SW 1271 (cell line): ENCODE measurements at places on chromosomes 7 and 10.

DNA sequence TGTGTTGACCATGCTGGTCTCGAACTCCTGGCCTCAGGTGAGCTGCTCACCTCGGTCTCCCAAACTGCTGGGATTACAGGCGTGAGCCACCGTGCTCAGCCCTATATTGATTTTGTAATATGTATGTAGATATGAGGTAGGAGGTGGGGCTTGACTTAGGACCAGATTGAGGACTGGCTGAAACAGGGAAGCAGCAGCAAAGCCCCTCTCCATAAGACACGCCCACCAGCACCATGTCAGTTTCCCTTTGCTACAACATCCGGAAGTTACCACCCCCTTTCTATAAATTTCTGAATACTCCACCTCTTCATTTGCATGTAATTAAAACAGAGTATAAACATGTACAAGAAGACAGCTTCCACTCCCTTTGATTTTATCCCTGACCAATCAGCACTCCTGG is 47.9 kb upstream of the MYL10 start:
- DNase-seq = no peak

DNA sequence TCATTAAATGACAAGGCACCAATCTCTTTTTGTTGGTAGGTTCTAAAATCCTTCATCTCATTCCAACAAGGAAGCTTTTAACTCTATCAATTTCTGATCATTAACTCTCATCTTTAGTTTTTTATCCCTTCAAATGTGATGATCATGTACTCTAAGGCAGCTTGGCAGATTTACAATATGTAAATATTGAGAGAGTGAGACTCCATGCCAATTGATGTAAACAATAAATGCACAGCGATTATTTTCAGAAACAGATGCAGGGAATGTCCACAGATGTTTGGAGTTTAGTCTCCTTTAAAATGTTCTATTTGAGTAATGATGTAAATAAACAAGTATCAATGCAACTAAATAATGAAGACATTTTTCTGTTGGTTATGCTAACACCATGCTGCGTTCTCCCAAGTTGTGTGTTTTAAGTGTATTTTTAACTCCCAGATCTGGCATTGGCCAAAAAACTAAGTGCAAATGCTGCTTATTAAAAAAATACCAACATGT is 213.8 kb downstream of the AHR start:
- DNase-seq = no peak

DNA sequence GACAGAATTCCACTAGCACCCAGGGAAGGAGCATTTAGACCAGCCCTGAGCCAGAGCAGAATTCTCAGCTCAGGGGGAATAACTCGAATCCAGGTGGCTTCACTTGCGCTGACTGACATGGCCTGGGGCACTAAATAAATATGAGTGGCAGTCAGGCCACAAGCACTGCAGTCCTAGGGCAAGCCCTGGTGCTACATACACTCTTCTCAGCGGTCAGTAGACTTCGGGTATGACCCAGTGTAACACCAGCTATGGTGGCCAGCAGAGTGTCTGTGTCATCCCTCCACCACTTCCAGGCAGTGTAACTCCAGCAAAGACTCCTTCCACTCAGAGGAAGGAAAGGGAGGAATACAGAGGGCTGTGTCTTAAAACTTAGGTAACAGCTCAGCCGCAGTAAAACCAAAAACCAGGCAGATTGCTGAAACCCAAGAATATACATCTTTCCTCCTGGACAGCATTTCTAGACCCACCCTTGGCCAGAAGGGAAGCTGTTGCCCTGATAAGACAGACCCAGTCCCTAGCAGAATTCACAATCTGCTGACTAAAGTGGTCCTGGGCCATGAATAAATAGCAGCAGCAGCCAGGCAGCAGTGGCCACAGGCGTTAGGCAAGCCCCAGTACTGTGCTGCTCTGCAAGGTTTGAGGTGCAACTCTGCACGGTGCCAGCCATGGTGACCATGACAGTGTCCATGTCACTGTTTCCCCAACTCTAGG is 77.0 kb downstream of the SNX13 start:
- no peak for DNase-seq

- DNase-seq = no peak
Observed at GRCh38 chr7:22781230-22781711, 41.4 kb downstream of the TOMM7 start.

- DNase-seq = no peak
Observed at GRCh38 chr7:81161451-81162075, 242.7 kb upstream of the SEMA3C start.

DNA sequence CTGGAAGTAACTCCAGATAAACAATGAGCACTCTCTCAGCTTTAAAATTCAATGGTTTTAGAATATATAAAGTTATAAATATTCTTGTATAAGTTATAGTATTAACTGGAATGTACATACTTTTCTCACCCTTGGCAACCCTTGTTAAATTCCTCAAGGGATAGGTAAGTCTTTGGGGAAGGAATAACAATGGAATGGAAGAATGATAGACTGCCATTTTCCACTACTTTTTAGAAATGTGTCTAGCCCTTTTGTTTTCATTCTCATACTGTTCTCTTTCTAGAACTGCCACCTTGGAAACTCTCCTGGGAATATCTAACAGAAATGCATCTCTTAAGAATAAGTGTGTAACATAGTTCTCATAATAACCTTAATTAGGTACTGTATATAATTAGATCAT is 8.3 kb downstream of the KIF5B start:
- no peak for DNase-seq

- no peak for DNase-seq
Observed at GRCh38 chr7:1248143-1248915, 15.7 kb downstream of the UNCX start.

DNA sequence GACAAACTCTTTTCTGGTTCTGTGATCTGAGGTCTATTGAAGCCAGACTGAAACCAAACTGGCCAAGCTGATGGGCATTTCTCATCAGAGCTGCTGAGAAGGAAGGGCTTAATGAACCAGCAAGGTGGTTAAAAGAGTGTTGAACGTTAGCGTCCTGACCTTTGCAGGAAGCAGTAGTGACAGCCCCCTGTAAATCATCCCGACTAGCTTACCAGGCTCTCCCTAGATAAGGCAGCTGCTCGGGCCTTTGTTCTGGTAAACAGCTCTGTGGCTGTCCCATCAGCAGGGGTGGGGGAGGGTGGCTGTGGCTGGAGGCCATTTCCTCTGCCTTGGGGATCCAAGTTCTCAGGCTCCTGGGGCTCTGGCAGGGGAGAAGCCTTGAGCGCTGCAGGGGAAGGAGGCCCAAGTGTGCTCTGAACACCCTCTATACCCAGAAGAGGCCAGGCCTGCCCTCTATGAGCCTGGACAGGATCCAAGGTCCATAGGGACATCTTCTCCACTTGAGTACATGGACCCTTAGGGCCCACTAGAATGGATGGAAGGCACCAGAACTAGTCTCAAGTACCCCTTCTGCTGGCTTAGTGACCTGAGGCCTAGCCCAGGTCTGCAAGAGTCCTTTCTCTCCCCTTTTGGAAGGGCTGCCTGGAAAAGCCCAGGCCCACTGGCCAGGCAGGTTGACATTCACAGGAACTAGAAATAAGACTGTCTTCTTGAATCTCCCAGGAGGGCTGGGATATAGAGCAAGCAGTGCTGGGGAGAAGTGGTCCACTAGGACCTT is 134.6 kb downstream of the ARHGAP22 start:
- no peak for DNase-seq

DNA sequence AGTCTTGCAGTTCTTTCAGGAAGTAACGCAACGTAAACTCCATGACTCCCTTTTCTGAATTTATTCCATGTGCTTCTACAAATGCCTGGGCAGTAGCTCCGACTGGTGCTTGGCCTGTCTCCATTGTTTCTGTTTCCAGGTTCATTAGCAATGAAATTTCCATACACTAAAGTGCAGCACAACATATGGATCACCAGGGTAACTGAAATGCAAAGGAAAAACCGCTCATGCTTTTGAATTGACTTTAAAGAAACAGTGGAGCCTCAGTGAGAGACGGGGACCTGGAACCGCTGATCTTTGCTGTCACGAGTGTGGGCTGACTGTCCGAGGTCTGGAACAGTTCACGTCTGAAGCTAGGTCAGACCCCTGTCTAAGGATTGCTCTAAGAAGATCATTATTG is 126.5 kb upstream of the IGFBP3 start:
- no peak for DNase-seq

DNA sequence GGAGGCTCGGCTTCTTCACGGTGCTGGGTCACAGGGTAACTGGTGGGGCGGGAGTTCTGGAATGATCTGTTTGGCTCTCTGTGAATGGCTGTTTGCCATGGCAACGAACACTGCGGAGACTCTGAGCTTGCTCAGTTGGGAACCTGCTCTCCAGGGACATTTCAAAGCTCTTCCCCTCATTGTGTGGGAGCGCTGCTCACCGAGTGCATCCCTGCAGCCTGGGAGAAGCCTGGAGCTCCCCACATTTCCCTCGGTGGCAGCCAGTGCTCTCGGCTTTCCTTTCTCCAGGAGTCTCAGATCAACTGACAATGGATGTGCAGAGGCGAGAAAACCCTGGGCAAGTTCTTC is 57.6 kb upstream of the CACUL1 start:
- no peak for DNase-seq

DNA sequence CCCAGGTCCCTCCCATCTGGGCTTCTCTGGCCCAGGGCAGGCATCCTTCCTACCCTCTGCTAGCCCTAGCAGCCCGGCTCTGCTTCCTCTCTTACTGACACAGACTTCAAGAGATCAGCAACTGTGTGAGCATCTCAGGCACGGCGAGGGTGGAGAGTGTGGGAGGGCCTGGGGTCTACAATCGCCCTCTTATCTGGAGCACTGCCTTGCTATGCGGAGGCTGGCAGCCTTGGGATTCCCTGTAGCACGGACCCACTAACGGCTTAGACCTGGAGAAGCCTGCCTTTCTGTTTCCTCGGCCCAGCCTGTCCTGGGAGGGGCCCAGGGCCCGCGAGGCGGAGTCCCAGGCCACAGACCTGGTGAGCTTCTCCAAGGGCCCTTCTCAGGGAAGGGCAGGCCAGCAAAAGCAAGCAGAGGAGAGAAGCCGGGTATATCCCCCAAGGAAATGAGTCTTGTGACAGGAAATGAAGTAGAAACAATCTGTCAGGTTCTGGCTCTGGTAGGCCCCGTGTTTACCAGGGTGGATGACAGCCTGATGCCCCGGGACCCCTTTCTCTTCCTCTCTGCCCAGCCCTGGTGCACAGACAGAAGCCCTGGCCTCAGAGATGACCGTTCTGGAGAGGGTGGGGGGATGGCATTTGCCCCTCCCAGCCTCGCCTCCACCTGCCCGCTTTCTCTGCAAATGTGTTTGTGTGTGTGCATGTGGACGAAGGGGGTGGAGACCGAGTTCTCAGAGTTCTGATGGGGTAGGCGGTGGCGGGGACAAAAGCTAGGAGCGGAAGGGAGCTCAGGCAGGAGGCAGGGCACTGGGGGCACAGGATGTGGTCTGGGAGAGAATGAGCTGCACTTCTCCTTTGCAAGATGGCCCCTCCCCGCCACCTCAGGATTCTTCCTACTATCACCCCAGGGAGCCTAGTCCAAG is 2.5 kb downstream of the LRCH4 start:
- no peak for DNase-seq

- DNase-seq = no peak
Observed at GRCh38 chr10:3881622-3882021, 96.6 kb upstream of the KLF6 start.

DNA sequence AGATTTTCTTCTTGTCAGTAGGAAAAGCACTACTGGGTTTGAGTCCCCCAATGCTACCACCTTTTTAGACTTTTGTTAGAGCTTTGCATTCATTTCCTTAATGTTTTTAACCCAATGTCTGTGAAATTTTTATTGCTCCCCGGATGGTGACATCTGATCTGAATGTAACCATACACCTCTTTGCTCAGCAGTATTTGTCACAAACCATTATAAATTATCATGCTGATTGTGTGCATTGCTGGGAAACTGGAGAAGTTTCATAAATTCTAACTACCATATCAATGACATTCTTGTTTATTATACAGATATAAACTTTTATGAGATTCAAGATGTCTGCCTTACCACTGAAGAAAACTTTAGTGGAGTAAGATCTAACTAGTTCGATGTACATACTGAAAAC is 8.5 kb downstream of the NRP1 start:
- no peak for DNase-seq

DNA sequence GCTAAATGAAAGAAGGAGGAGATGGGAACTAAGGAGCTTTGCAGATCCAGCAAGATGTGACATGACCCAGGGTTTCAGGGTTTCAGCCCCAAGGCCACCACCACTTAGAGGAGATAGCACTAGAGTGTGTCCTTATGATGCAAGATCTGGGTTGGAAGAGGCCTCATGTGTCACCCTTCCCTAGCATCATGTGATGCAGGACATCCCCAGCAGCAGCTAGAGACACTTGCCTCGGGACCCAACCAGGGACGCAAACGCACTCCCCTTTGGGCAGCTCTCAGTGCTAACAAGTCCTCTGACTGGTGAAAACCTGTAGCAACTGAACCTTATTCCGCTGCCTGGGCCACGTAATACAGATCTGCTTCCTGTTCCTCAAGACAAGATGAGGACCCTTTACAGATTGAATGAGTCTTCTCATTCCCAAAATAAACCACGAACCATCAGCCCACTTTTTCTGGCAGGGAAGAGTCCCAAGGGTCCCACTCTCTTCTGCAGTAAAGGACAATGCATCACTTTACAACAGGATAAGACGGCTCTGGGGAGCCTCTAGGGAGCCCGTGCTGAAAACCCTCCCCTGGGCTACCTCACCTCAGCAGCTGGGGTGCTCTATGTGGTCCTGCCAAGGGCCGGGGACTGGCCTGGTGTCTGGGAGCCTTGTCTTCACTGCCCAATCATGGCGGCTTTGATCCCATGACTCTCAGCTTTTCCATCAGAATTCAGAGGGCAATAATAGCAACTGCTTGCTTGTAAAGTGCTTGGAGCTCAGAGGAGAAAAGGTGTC is 44.8 kb upstream of the GDF10 start:
- DNase-seq = no peak

GRCh38 chr10:5618042-5618441 is 48.4 kb downstream of the ASB13 start:
- DNase-seq = no peak

GRCh38 chr10:132114953-132115520 is 49.3 kb downstream of the JAKMIP3 start:
- no peak for DNase-seq

DNA sequence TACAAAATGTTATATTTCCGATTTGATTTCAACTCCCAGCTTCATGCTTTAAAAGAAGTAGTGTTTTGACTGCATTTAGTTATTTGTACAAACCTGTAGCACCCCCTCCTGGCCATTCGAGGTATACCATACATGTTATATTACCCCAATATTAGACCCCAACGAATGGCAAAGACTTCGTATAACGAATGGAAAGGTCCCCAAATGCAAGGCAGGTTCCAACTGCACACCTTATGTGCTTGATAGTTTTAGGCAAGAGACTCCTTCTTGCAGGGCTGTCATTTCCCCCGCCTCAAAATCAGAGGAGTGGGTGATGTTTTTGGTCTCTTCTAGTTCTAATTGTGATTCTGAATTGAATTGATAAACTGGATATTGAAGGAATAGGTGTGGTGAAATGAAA is 101.1 kb upstream of the TARP start:
- no peak for DNase-seq

GRCh38 chr10:117663750-117664149 is 121.2 kb downstream of the EMX2 start:
- DNase-seq = no peak

GRCh38 chr7:136588216-136588615 is 280.2 kb upstream of the CHRM2 start:
- no peak for DNase-seq

DNA sequence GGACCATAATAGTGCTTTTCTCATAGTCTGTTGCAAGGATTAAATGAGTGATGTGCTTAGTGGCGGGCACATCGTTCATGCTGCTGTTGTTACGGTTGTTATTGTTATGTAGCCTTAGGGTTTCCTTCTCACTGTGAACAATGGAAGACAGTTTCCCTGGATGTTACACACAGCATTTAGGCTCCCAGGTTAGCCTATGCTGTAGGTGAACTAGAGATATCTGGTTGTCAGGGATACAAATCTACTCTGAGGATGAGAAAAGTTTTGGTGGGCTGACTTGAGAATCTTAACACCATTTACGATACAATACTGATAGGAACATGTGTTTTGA is 14.7 kb downstream of the SH3PXD2A start:
- DNase-seq = no peak
